GM04504 (cell line): ENCODE measurements at places on chromosomes 12 and 14.
A peak's percentile ranks its signal among the peaks of the same experiment; 100 is the strongest.

DNA sequence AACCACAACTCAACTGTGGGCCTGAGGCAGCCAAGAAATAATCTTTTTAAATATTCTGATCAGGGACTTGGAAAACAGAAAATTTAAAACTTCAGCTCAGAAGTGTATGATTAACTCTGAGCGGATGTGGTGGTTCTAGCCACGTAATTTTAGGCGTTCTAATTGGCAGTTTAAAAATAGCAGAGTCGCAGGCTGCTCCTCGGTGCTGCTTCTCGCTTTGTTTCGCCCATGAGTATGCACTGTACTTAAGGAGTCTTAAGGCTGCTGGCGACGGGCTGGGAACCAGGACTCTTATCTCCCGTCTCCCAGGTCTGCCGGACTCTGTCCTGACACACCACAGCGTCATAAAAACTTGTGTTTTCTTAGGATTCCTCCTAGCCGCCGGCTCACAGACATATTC, 113.4 kb upstream of the PELI2 start:
- DNase-seq: peak; percentile 39

- DNase-seq: no peak
Observed at GRCh38 chr12:128586451-128587029, 237.2 kb downstream of the SLC15A4 start.

DNA sequence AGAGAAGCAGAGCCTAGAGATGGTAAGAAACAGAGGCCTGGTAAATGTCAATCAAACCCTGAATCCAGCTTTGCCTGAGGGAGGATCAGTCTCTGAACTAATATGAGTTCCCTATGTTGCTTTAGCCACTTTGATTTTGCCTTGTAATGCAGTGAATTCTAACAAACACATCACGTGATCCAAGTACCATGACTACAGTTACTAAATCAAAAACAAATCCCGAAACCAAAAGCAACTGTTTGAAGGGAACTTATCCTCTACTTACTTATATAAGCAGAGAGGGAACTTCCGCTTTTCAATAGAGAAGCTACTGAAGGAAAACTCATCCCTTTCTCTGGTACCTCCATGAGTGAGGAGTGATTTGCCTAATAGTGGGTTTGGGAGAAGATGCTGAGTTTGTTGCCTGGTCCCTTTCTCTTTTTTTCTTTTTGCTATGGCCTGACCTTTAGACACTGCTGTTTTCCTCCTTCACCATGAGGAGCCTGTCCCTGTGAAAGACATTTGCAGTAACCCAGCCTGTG, 7.7 kb upstream of the PPTC7 start:
- peak; percentile 52 for DNase-seq

- no peak for DNase-seq
Observed at GRCh38 chr12:79274501-79275064, 410.0 kb downstream of the SYT1 start.

DNA sequence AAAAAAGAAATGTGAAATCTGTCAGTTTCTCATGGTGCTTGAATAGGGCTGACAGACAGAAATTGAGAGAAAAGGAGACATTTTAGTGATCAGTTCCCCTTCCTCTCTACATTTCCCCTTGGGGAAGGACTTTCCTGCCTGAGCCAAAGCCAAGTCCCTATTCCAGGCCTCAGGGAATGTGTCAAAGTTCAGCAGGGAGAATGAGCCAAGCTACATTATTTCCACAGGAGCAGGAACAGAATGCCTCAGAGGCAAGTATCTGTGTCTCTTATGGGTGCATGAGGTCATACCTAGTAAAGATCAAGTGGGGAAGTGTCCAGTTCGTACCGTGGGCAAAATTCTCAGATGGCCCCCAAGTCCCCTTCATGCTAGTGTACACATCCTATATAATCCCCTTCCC, 68.6 kb downstream of the IQSEC3 start:
- no peak for DNase-seq

DNA sequence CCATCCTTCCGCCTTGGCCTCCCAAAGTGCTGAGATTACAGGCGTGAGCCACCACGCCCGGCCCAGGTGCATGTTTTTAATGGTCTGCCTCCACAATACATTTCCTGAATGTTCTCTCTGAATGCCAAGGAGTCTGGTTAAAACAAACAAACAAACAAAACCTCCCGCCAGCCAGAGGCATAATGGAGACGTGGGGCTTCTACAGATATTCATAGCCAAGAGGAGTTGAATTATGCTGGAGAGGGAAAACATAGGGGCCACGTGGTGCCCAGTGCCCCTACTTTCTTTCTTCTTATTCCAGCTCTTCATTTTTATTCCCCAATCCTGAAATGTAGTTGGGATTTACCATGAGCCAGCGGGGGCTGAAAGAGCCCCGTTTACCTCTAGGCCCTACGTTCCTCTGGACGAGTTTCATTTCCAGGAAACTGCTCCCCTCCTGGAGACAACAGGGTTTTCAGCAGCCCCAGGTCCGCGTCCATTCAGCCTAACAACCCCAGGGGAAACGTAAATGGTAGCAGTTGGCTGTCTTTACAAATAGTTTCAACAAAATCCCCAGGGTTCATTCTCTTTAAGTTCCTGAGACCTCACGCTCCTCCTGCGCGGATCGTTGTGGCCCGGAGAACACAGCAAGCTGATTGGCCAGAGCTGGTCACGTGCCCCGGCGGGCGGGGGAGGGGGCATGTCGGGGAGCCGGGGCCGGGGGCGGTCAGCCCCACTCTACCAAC, 108.5 kb upstream of the ESRRB start:
- DNase-seq: peak; percentile 13

DNA sequence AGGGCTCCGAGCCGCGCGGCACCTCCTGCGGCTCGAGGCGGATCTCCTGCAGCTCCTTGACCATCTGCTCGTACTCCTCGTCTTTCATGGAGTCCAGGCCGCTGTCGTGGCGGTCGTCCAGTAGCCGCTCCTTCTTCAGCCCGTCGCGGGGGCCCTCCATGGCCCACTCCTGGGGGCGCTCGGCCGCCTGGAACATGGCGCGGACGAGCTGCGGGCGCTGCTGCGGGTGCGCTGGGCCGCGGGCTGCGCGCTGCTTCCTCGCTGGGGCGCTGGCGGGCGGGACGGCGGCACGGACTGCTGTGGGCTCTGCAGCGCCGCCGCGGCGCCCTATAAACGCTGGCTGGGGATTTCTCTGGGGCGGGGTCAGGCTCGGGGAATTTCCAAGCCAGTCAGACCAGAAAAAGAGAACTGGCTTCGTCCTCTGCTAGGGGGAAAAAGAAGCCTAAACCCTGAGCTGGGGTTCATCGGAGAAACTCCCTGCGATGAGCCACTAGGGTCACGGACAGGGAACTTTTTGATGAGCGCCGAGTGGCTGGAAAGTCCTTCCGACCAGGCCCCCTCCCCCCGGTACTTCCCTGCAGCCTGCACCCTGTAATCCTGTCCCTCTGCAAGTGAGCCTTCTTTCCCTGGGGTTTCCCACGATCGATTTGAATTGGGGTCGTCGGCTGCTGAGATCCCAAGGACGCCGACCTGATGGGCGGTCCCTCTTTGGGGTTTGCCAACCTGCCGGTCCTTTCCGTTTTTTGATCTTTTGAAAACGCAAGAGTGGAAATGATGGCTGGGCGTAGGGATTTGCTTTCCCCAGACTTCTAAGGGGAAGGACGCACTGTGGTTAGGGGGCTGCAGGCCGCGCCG, at the start of gene NFKBIA:
NFKBIA (minus strand) TSS at position 301 of the 855 bp plus-strand sequence; CDS start at position 196, 105 bp downstream.
- peak; percentile 76 for DNase-seq

- DNase-seq: no peak
Observed at GRCh38 chr12:122999196-122999946, 18.9 kb downstream of the ARL6IP4 start.

DNA sequence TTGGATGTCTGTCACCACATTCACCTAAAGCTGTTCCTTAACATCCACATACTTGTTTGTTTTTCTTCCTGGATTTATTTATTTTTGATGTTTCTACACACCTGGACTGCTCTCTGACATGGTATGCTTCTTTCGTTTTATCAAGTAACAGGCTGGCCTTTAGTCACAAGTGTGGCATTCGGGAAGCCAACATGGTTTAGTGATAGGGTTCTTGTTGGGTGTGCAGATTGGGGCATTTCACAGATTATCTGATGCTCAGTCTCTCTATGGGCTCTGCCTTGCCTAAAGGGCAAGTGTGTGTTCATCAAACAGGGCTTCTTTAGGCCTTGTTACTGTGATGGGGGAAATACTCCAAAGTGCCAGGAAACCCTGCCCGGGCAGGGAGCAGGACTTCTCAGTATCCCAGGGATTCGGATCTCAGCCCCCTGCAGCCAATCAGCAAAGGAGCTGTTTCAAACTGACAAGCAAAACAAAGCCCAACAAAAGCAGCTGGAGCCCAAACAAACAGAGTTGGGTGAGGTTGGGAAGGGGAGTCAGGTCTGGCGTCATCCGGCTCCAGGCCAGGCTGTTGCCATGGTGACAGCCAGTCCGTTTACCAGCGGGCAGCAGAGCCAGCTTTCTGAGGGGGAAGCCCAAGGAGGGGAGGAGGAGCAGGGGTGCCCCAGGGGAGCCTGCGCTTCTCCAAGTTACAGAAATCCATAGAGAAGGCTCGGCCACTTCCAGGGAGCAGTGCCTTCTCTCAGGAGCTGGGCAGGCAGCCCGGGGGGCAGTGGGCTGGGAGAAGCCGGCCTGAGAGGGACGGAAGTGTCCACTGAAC, 31.9 kb downstream of the FOS start:
- DNase-seq: peak; percentile 50

GRCh38 chr14:89794096-89794495, 160.4 kb downstream of the EFCAB11 start:
- DNase-seq: no peak

GRCh38 chr12:59147791-59148190, 227.5 kb upstream of the LRIG3 start:
- DNase-seq: no peak
